ENCODE measurements at places on chromosomes 7 and 10.
A peak's percentile ranks its signal among the peaks of the same experiment; 100 is the strongest.

DNA sequence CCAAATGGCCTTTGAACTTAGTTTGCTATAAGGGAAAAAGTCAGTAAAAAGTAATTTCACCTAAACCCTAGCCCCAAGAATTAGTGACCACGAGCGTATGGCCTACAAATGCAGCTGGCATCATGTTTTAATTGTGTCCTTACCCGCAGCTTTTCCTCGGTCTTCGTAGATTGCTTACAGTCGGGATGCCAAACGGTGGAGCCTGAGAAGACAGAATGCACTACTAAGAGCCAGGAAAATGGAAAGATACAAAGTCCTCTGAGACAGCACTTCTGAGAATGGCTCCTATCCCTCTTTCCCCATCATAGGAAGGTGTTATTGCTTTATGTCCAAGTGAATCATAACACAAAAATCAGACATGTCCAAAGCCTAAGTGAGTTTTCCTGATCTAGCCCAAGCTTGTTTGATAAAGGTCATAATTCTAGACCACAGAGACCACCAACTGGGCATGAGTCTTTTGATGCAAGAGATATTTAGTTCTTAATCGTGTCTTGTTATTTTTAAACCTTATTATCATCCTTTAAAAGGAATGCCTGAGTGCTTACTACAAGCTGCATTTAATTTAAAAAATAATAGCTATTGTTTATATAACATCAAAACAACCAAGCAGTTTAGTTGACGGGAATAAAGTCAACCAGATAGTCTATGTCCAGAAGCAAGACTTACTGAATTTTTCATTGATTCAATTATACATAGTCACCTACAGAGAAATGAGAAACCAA is 83.7 kb upstream of the AFAP1L2 start:
- DNase-seq = no peak

- no peak for DNase-seq
Measured at GRCh38 chr10:11435581-11435981, 175.9 kb downstream of the USP6NL start.

- DNase-seq = no peak
Measured at GRCh38 chr7:31134246-31135188, 82.4 kb downstream of the ADCYAP1R1 start.

DNA sequence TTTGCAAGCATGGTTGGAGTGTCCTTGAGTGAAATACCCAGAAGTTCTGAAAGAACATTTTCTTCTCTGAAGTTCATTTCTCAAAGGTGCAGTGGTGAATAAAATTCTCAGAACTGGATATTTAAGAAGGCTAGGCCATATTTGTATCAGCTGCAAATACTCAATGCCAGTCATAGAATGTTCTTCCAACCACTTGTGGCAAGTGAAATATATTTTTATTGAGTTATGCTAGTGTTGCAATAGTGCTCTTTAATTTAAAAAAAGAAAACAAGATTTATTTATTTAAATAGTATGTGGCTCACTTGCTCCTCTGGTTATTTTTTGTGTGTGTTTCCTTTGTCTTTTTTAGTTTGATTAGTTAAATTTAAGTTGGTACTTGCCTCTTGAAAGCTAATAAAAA is 64.5 kb downstream of the PALS2 start:
- DNase-seq = no peak

DNA sequence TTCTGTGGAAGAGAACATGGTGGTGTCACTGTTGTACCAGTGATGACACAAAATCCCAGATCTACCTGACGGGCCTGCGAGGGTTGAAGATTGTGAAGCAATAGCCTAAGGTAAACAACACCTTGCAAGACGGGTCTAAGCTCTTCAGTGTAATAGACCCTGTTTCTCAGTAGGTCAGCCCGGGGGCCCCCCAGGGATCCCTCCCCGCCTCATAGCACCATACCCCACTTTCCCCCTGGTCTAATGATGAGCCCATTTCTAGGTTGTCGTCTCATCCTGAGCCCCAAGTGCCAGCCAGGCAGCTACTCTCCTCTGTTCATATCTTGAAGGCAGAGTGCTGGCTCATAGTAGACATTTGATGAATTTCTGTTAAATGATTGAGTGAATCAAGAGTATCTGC is 2.6 kb upstream of the ACTR3C start:
- DNase-seq = no peak

DNA sequence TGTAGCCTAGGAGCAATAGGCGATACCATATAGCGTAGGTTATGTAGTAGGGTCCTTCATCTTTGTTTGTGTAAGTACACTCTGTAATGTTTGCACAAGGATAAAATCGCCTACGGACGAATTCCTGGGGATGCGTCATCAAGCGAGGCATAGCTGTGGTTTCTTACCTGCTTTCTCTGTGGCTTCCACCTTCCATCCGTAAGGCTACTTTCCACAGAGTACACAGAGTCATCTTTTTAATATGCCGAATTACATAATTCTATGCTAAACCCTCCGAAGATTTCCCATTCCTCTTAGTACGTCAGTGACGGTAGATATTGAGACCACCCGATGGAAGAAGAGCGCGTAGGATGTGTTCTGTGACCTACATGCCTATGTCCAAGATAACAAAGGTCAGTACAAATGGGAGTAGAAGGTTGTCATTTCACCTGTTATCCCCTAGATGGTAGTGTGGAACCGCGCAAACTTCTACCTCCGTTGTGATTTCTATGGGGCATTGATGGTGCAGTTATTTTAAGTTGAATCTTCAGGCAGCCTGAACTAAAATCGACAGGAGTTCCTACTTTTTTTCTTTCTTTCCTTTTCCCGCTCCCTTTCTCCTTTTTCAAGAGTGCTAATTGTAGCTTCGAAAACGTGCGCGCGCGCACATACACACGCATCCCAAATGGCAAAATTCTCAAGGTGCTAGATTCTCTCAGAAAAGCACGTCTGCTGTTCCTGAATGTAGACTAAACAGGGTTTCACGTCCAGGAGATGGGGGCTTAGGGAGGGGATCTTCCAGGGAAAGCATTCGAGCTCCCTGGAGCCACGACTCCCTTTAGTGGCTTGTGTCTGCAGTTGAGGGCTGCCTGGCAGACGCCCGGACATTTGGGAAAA is 111.7 kb upstream of the MBL2 start:
- no peak for DNase-seq

GRCh38 chr10:30857803-30858202 is 173.9 kb downstream of the ZNF438 start:
- no peak for DNase-seq

- peak; percentile 54 for DNase-seq
Measured at GRCh38 chr10:129756912-129757901, 206.9 kb downstream of the EBF3 start.

DNA sequence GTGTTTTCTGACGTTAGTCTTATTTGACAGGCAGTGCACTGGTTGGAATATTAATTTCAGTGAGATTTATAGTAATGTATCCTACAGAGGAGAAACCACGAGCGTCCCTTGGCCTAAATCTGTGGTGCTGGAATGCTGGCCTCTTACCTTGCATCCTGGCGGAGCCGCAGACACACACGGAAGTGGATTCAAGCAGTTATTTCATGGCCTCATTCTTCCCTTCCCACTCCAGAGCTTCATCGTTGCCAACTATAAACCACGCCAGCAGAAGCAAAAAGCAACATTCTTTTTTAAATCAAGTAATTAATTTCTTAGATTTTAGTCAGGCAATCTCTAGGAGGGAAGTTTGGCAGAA is 13.1 kb downstream of the WIPI2 start:
- peak; percentile 11 for DNase-seq

DNA sequence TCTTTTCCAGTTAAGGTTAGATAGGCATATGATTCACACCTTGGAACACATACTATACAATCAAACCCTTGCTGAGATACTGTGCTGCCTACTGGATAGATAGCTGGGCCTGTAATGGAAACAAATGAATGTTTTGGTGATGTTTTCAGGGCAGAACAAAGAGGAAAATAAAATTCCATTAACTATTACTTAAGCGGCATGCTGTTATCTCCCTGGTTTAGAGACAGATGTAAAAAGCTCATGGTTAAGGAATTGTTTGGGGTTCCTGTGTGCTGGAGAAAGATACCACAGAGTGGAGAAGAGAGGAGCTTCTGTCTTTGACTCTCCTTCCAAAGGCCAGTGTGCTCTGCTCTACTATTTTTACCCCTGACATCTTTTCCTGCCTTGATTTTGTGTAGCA is 341.1 kb downstream of the PLXDC2 start:
- no peak for DNase-seq

GRCh38 chr10:52004342-52004949 is 305.1 kb upstream of the CSTF2T start:
- DNase-seq = no peak

GRCh38 chr10:12579954-12580858 is 230.9 kb downstream of the CAMK1D start:
- no peak for DNase-seq

DNA sequence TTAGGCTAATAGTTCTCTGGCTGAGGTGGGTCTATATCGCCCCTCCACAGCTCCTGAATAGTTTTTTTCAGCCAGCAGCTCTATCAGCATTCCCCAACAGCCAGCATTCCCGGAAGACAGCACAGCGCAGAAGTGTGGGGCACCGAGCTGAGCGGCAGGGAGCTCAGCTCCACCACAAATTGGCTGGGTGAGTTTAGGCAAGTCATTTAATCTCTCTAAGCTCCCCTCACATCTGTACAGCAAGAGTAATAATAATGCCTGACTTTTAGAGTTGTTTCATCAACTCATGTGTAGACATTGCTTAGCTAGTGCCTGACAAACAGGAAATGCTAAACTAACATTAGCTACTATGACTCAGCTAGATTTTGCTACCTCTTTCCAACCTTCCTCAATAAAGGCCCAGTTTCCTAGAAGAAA is 247.9 kb upstream of the PTN start:
- no peak for DNase-seq
